CD8-positive, alpha-beta memory T cell (primary cell): ENCODE measurements at places on chromosomes 7 and 10. TPM values are rescaled to one million over a fixed set of nuclear protein-coding genes. Genes with fewer than 3 reads are reported as not detected.

Gene ASB4
- not detected for polyA plus RNA-seq

Gene MNX1
- polyA plus RNA-seq = not detected

Gene NANOS1
- 0.07 TPM for polyA plus RNA-seq

Gene SPDYE11
- 0.16 TPM for polyA plus RNA-seq

Gene ADAP1
- polyA plus RNA-seq = 37.7 TPM

Gene AKR1C2
- polyA plus RNA-seq = not detected

Gene EVX1
- polyA plus RNA-seq = not detected
